NCI-H1694 treated with DMSO at 0.1 percent for 48 hours (cell line): ENCODE measurements at places on chromosomes 7 and 10.
A peak's percentile ranks its signal among the peaks of the same experiment; 100 is the strongest.

DNA sequence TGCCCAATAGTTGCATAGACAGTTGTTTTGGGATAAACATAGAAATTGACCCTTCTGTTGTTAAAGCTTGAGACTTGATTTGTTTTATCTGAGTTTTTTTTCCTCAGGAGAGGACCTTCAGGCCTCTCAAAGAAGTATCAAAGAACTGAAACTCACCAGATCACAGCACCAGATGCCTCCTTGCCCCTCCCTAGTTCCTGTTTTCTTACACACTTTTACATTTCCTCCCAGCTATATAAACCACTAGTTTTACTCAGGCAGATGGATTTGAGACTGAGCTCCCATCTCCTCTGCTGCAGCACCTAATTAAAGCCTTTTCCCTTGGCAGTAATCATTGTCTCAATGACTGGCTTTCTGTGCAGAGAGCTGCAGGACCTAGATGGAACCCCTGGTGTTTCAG, 150.6 kb upstream of the NRG3 start:
- DNase-seq: no peak

- DNase-seq: no peak
Measured at GRCh38 chr7:90320418-90320800, 695 bp downstream of the FAM237B start.

GRCh38 chr10:88152728-88153133, 289.3 kb downstream of the PTEN start:
- no peak for DNase-seq

DNA sequence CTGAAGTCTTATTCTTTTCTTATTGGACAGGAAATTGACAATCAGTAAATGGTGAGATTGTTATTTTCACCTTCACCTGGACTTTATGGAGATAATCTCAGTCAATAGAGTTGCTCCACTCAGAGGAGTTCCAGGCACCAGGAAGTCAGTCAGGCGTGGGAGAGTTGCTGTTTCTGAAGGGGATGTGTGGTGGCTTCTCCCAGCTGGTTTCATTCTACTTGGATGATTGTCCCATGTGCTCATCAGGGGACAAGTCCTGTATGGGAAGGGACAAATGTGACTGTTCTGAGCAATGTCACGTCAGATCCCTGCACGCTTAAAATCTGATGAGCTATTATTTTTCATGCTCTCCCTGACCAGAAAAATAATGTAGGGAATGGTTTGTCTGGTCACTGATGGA, 222.5 kb upstream of the PITRM1 start:
- DNase-seq: no peak

- DNase-seq: peak; percentile 1
Measured at GRCh38 chr10:82811621-82812020, 936.6 kb downstream of the NRG3 start.

DNA sequence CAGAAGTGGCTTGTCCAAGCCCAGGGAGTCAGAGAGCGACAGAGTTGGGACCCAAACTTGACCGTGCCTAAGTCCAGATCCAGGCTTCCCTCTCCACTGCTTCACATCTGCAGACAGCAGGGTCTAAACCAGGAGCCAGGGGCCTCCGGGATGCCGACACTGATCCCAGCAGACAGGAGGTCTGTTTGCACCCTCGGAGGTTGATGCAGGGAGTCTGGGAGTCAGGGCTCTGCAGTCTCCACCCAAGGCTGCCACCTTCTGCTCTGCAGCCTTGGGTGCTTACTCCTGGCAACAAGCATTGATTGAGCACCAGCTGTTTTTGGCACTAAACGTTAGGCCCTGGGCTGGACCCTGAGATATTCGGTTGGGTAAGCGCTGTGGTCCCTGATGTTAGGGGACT, 21.0 kb downstream of the ELFN1 start:
- no peak for DNase-seq

- no peak for DNase-seq
Measured at GRCh38 chr10:33886299-33886698, 551.8 kb upstream of the NRP1 start.

DNA sequence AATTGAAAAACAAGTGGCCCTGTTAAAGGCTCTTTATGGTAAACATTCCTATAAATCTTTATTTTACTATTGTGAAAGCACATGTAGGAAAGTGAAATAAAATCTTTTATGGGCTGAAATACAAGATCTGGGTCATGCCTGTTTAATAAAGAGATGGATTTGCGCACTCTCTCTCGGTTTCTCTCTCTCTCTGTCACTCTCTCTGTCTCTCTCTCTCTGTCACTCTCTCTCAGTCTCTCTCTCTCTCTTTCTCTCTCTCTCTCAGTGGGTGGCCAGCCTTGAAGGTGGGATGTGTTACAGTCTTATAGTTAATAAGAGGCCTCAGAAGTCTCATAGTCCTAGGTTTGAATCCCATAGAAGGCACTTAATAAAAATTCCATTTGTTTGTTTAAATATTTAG, 2.4 kb downstream of the TAC1 start:
- no peak for DNase-seq

- DNase-seq: no peak
Measured at GRCh38 chr7:120030876-120031275, 242.1 kb upstream of the KCND2 start.
